Ascending aorta (tissue), 2 donors: ENCODE measurements at places on chromosomes 1 and 21.

- no peak for DNase-seq
These were observed 109.1 kb downstream of the MRPS6 start for GRCh38 chr21:34182436-34182835.

DNA sequence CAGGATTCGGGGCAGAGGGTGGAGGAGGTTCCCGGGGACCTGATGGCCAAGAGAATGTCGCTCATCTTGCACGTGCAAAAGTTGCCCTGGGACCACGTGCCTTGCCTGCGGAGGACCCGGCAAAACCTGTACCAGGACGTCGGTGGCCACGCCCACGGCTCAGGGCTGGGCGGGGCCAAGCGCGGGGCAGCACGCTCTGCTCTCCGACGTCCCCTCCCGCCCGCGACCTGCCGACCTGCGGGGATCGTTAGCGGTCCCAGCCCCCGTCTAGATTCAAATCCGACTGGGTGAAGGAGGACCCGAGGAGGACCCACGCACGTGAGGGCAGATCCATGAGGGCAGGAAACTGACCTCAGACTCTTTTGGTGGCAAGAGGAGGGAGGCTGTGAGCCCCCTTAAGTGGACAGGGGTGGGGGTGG lies at the start of gene C1orf167:
Gene C1orf167 (plus strand): TSS at position 206 of the 419 bp plus-strand sequence. CDS start 2,208 bp downstream, outside the sequence.
- DNase-seq: no peak

DNA sequence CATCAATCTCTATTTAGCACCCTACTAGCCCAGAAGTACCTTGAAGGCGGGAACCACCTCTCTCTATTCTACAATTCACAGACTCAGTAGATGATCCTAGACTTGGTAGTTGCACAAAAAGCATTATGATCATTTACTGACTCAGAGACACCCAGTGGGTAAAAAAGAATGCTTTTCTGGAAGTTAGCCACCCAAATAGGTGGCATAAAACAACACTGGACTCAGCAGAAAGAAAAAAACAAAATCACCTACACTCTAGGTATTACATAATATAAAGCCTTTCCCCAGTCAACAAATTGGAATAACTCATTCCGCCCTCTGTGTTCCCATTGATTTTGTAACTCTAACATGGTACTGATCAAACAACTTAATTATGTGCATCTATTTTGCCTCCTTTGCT lies 126.3 kb downstream of the PTPN14 start:
- no peak for DNase-seq

- DNase-seq: no peak
These were observed 73.9 kb downstream of the MATN1 start for GRCh38 chr1:30649321-30649991.

DNA sequence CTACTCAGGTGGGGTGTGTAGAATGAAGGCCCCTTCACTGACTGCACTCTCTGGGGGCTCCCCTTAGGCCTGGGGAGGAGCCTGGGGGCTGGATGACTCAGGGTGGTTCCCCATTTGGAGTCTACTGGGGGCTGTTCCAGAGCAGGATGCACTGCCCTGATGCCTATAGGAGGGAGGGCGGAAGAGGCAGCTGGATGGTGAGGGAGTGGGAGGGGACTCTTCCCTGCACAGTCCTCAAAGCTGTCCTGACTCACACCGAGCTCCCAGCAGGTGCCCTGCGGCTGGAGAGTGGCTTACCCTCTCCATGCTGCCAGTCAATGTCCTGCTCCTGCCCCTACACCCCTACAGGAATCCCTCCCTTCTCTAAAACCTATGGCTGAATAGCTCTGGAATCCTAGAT lies 204.4 kb downstream of the TRABD2B start:
- no peak for DNase-seq

GRCh38 chr1:246760422-246761347 lies 36.5 kb downstream of the SCCPDH start:
- DNase-seq: no peak

- DNase-seq: no peak
These were observed 100.2 kb downstream of the AHCTF1 start for GRCh38 chr1:246831543-246831942.

DNA sequence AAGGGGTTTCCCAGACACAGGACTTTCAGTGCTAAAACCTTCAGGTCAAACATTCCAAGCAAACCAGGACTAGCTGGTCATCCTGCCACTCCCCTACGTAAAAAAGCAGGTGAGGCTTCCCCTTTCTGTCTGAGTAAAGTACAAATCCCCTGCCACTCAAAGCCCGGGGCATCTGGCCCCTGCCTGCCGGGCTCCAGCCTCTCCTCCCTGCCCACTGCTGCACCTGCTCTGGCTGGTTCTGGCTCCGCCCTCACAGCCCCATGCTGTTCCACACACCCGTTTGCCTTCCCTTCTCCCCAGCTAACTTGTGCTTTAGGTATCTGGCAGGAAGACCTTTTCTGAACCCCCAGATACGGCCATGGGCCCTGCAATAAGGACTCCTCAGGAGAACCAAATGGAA lies 23.3 kb upstream of the S100A7 start:
- no peak for DNase-seq

DNA sequence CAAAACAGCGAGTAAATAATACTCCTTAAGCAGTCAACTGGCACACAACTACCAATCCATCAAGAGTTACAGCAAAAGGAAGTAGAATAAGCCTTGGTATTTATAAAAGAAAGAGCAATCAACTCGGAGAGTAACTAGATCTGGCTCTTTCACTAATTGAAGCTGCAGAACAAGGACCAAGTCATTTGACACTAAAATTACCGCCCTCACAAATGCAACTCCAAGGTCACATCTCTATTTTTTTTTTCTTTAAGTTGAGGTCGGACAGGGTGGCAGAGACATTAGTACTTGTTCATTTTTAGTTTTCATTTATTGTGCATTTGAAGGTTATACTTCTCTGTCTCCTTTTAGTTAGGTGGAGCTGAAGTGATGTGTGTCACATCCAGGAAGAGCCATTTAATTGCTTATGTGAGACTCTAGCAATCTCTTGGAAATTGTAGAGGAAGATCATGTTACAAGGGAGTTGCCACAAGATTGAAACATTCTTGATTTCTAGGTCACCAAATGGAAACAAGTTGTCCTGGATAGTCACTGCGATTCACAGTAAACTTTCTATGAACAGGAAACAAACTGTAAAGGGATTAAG lies 138.1 kb upstream of the ADAMTS5 start:
- DNase-seq: no peak

DNA sequence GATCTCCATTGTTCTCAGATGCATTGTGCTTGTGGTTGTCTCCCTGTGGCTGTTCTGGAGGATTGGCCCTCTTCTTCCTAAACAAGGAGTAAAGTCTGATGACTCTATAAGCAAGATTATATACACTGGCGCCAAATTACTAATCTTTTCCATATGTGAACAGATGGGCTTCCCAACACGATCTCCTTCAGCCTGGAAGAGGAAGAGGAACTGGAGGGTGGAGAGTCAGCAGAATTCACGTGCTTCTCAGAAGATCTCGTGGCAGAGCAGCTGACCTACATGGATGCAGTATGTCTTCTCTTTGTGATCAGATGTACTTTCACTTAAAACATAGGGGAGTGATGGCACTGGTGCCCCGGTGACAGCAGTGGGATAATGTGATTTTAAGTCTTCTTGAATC lies 78.7 kb downstream of the RGL1 start:
- DNase-seq: no peak

DNA sequence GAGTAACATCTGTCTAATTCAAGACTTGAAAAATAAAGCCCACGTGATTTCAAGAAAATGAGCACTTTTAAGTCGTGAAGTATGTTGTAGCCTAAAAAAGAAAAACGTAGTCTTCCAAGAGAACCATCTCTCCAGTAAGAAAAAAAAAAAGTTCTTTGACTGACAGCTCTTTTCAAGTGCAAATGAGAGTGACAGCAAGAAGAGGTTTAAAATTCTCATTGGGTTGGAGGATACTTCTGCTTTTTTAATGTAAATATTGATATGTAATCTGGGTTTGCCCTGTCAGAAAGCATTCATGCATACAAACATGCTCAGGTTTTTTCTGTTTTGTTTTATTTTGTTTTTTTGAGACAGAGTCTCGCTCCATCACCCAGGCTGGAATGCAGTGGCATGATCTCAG lies 32.3 kb upstream of the PRDM2 start:
- DNase-seq: no peak

DNA sequence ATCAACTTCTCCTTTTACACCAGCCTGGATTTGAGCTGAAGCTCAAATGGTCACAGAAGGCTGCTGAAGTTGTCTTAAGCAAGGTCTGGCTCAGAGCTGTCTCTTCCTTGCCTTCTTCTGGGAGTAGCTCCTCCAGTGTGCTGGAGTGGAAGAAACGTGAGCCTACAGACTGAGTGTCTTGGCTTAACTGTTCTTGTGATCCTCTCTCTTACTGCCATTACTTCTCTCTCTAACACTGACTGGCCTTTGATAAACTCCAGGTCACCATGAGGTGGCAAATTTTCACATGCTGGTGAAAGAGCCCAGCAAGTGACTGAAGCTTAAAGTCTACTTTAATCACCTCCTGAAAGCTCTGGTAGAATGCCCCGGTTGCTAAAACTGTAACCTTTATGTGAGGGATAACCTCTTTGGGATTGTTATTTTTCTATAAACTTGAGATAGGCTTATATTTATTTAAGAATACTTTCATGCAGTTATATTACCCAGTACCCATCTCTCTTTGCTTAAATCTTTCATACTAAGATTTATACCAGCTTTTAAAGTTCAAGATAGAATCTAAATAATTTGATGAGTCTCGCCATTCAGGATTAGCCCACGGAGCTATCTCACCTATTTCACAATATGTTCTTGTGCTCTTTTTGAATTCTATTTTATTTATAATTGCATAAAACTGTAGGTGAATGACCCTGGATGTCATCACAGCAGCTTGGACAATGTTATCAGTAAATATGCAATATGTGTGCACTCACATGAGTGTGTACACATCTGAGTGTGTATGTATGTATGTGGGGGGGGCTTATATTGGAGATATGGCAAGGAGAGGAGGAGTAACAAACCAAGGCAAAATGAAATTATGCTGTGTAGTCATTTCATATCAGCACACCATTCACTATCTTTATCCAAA lies 924.0 kb downstream of the LTN1 start:
- no peak for DNase-seq

- no peak for DNase-seq
These were observed 50.6 kb downstream of the ROR1 start for GRCh38 chr1:63824451-63824850.

DNA sequence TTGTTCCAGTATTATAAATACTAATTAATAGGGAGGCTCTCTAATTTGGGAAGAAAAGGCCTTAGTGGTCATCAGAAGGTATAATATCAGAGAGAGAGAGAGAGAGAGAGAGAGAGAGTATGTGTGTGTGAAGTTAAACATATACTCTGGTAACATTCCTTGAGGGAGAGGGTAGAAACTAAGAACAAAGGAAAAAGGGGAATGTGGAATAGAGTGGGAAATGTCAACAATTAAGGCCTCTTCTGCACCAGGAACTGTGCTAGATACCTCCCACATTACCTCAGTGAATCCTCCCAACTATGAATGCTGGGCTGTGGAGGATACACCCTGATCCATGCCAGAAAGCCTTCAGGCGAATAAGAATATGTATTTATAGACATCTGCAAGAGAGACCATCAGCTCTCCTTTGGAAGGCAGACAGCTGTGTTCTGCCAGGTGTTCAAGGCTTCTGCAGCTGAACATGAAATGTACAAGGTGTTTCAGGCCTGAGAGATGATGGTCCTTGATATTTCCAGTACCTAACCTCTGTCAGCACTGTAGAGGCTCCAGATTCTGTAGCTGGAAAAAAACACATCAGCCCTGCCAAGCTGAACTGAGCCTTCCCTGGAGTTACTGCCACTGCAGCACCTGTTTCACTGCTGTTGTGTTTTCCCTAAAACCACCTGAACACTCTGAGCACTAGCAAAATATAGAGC lies 29.1 kb downstream of the TBX15 start:
- no peak for DNase-seq

DNA sequence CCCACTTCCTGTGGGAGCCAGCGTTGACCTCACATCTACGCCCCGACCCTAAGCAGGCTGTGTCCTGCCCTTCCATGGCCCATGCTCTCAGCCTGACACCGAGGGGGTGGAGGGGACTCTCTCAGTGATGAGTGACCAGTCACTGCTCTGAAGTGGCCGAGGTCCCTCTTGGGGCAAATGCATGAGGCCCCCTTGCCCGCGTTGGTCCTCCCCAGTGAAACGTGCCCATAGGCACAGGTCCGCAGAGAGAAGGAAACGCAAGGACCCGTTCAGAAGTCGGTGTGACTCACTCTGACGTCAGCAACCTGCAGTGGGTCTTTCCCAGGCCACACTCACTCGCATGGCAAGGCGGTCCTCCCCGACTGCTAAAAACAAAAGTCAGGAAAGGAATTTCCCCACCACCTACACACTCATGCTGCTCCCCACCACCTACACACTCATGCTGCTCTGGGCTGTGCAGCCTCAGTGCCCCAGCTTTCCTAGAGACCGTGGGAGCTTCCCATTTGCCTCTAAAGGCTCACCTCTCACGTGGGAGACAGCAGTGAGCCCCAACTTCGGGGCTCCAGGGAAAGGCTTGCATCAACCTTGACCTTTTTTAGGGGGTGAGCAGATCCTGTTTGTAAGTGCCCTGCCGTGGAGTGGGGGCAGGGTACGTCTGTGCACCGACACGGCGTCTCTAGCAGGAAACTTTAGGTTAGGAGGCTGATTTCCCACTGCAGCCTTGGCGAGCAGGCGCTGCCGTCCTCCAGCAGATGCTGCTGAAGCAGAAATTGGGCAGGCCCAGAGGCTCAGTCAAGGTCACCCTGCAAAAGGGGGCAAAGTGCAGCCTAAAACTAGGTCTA lies 11.4 kb downstream of the UBASH3A start:
- DNase-seq: no peak

DNA sequence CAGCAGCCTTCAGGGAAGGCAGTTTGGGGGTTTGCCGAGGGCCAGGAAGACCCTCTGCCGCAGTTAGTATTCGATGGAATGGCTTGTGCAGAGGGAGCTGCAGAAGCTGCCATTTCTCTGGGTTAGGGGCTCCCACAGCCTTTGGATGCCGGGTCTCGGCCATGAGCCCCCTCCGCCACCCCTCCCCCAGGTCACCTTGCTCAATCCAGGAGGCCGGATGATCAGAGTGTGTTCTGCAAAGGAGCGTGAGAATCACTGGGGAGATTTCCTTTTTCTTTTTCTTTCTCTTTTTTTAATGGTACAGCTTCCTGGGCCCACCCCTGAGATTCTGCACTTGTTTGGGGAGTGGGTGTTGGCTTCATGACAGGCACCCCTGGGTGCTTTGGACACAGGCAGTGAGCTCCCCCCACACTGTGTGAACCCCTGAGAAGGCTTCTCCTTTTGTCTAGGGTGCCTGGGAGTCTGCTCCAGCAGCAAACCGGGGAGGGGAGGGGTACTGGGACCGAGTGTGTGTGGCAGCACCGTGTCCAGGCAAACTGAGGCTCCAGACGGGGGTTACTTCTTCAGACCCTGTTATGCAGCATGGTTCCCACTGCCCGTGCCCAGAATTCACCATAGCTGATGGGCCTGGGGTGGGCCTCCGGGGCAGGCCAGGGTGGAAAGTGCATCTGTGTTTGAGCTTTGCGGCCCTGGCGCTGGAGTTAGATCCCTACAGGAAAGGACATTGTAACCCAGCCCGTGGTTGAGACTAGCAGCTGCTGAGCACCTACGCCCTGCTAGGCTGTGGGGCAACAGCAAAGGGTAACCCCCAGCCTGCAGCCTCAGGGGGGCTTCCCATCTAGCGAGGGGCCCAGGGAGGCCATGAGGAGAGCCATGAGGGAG lies 18.5 kb downstream of the TNFRSF1B start:
- DNase-seq: no peak

GRCh38 chr1:97849345-97850340 lies 71.2 kb downstream of the DPYD start:
- DNase-seq: no peak
